ENCODE measurements at places on chromosomes 11 and 22. TPM values are rescaled to one million over a fixed set of nuclear protein-coding genes. Genes with fewer than 3 reads are reported as not detected.

The KCNE3 gene
- 1.8 TPM for total RNA-seq

DNA sequence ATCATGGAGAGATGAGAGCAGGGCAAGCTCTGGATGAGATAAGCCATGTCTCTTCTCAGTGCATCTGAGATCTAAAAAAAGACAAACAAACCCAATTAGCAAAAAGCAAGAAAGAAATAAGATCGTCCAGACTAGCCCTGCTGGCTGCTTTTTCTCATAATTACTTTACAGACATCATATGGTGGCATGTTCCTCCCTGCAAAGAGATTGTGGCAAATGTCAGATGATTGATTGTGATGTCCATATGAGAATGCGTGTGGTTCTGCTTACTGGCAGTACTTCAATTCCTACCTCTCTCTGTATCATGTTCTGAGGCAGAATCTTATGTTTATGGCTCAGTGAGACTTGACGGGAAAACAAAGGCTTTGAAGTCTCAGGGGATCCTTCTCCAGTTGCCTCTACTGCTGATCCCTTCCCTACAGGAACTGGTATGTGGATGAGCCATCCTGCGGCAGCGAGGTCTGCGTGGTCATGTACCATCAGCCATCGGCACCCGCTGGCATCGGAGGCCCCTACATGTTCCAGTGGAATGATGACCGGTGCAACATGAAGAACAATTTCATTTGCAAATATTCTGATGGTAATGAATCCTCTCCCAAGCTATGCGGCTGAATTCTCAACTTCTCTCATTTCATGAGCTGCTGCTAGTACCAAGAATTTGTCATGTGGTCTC lies 8.8 kb downstream of the LAYN start:
- no peak overlapping the region for H3K4me3 ChIP-seq
- peaks cover 59% of the 10 kb centered on the region for H3K36me3 ChIP-seq
- H3K4me1 ChIP-seq: peaks cover 13% of the 10 kb centered on the region
- peak overlapping the region; percentile 2 for H3K27ac ChIP-seq
- H3K27me3 ChIP-seq: no peaks in the 10 kb centered on the region

- no peaks in the 10 kb centered on the region for H3K27me3 ChIP-seq
- peak overlapping the region; percentile 95 for H3K4me3 ChIP-seq
- peaks cover 14% of the 10 kb centered on the region for H3K4me1 ChIP-seq
- peak; percentile 62 for DNase-seq
- peaks cover 31% of the 10 kb centered on the region for H3K36me3 ChIP-seq
Measured at GRCh38 chr11:47766509-47767227, 473 bp downstream of the FNBP4 start.

DNA sequence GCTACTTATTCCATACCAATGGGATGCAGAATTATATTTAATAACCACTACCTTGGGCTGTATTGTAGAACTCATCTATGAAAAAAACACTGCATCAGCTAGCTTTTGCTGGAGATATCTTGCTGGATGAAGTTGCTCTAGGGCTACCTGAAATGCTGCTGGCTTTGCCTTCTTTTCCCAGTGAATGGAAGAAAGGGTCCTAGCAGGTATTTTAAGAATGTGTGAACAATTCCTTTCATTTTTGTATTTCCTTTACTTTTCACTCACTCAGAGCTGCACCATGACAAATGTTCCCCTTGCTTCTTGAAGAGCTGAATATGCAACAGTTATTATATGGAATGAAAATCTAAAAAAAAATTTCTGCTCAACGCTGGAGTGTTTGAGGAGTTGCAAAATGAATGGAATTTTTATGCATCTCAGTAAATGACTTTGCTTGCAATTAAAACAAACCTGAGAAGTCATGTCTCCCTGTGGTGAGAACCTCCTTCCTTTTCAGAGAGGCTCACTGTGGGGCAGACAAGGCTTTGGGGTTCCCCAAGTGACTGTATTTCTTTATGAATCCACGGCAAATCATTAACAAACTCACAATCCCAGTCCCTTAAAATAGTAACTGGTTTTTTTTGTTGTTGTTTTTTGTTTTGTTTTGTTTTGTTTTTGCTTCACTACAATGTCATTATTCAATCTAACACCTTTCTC lies 566.8 kb upstream of the KIRREL3 start:
- no peaks in the 10 kb centered on the region for H3K27me3 ChIP-seq
- no peaks in the 10 kb centered on the region for H3K36me3 ChIP-seq
- no peak overlapping the region for H3K4me3 ChIP-seq
- no peaks in the 10 kb centered on the region for H3K4me1 ChIP-seq
- no peak for DNase-seq
